Activated naive CD8-positive, alpha-beta T cell treated with anti-CD3 and anti-CD28 coated beads for 36 hours (primary cell): ENCODE measurements at places on chromosomes 5 and 9.
A peak's percentile ranks its signal among the peaks of the same experiment; 100 is the strongest.

DNA sequence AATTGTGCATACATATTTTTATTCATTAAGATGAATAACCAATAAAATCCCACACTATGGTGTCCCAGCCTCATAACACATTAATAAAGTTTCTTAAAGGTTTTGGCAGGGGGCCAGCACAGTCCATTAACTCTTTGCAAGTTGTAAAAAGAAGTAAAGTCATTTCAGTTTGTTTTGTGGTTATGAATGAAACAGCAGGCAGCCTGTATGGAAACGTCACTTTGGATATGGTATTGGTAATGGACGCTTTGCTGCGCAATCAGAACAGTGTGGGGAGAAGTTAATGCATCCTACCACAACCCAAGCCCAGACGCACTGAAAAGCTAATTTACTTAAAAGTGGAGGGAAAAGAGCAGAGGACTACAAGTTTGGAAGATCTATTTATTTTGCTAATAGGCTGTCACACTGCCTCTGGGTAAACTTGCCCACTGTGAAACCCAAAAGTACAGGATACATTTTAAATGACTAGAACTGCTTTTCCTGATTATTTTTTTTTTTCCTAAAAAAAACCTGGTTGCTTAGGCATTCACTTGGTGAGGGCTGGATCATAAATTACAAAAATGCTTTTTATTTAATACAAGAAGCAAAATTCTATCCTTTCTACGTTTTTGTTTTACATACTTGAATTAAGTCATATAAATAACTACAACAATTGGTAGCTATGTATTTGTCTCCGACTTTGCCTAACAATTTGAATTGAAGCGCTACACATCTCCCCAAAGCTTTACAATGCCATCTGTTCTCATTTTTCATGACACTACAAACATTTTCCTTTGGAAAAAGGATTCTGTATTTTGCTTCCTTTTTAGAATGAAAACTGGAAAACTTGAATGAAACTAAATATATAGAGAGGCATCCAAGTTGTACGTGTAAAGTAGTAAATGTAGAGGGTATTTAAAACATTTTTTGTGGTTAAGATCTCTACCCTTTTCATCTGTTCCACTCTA lies 104.3 kb downstream of the NFIB start:
- no peak for DNase-seq

GRCh38 chr9:114452219-114453165 lies 52.8 kb downstream of the WHRN start:
- DNase-seq: peak; percentile 27

GRCh38 chr5:45725537-45725936 lies 29.4 kb upstream of the HCN1 start:
- DNase-seq: no peak

GRCh38 chr5:123813937-123814624 lies 302.1 kb downstream of the CSNK1G3 start:
- DNase-seq: no peak

GRCh38 chr9:109232449-109233237 lies 65.6 kb upstream of the FRRS1L start:
- no peak for DNase-seq

- DNase-seq: no peak
These were observed 156.9 kb upstream of the FST start for GRCh38 chr5:53323511-53323910.

GRCh38 chr5:159758189-159758588 lies 158.1 kb upstream of the ADRA1B start:
- DNase-seq: no peak

DNA sequence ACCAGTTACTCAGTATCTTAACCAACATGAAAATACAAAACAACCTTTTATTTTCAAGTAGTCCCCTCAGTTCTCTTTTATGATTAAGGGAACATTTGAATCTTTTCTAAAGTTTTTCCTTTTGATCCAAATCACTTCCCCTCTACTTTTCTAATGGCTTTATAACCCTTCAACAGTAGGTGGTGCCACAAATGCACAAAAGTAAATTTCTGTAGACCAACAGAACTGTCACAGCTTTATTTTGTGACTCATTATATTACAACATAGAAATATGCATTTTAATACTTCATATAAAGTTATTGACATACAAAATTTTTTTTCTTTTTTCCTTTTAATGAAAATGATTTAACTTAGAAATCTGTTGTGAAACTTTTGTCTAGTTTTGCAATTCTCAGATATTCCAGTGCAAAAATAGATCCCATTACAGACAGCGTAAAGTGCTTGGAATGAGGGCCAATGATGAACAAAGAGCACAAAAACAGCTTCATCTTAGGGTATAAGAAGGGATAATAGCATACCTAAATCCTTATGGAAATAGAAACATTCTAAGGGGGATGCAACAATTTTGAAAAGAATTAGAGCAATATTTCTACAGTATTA lies 17.0 kb downstream of the NIPSNAP3B start:
- no peak for DNase-seq

GRCh38 chr5:21931116-21931515 lies 922.0 kb downstream of the CDH12 start:
- DNase-seq: no peak

DNA sequence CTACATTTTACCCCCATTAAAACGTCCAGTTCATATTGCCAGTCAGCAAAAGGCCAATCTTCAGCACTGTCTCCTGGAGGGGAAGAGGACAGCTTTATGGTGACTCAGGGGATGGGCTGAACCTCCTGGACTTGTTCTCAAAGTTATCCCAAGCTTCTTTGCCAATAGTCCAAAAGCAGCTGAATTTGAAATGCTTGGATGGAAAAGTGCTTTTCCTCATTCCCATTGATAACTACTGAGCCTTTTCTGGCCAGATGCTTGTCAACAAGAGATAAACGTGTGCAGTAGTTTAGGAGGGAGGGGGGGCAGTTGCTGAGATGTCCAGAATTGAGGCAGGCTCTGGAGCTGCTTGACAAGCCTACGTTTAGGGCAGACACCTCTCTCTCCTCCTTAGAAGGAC lies 43.5 kb downstream of the MTX3 start:
- DNase-seq: no peak

DNA sequence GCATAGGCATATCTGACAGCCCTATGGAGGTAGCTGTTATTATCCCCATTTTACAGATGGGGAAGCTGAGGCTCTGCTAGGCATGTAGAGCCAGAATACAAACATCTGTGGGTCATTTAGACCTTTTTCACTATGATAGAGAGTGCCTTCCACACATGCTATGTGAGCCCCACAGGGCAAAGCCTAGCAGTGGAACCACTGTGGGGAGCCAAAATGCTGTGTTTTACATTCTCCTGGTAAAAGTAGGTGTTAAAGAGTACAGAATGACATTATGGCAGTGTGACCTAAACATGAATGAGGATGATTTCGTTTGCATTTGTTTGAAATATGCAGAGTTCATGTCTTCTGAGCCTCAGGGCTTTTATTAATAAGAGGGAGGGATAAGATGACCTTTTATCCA lies 265.2 kb downstream of the MAST4 start:
- DNase-seq: no peak

- DNase-seq: no peak
These were observed 10.4 kb downstream of the KCNMB1 start for GRCh38 chr5:170378740-170379139.

DNA sequence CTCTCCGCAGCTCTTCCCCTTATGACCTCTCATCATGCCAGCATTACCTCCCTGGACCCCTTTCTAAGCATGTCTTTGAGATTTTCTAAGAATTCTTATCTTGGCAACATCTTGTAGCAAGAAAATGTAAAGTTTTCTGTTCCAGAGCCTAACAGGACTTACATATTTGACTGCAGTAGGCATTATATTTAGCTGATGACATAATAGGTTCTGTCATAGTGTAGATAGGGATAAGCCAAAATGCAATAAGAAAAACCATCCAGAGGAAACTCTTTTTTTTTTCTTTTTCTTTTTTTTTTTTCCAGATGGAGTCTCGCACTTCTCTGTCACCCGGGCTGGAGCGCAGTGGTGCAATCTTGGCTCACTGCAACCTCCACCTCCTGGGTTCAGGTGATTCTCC lies 20.7 kb upstream of the IL13 start:
- no peak for DNase-seq

- DNase-seq: no peak
These were observed 20.1 kb upstream of the IFNB1 start for GRCh38 chr9:21097817-21098216.

DNA sequence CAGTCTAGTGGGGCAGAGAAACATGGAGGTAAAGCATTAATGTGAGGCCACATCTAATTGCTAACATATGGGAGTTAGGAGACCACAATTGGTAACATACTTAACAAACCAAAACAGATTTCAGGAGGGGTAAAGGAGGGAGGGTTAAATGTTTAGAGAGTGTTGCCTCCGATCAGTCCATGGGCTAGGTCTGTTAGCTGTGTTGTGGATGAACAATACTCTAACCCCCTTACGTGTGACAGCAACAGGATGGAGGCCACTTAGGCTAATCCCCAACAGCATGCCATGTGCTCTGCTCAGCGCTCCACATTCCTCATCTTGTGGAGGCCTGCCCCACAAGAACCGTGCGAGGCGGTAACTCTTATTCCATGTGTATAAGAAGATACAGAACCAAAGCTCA lies 167.0 kb downstream of the CRB2 start:
- DNase-seq: no peak
